ENCODE measurements at places on chromosomes 6 and 20.
A peak's percentile ranks its signal among the peaks of the same experiment; 100 is the strongest.

DNA sequence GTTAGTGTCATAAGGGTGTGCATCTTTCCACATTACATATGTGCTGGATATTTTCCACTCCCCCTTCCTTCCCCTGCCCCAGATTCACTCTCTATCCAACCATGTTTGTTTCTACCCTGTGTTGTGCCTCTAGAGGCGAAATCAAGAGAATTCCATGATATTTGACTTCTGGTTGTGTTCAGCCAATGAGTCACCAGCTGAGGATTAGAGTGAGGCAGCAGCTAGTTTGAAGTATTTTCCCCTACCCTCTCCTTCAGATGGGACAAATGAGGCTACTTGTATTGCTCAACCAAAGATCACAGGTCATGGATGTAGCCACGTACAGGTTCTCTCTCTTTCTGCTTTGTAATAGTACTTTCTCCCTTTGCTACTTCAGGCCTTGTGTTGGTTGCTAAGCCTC is 24.5 kb upstream of the OR2J2 start:
- no peak for DNase-seq

- no peak for DNase-seq
Observed at GRCh38 chr6:4078691-4079471, at the start of gene FAM217A. FAM217A (minus strand) TSS chr6:4079137; CDS start chr6:4077414, 1,723 bp downstream.

DNA sequence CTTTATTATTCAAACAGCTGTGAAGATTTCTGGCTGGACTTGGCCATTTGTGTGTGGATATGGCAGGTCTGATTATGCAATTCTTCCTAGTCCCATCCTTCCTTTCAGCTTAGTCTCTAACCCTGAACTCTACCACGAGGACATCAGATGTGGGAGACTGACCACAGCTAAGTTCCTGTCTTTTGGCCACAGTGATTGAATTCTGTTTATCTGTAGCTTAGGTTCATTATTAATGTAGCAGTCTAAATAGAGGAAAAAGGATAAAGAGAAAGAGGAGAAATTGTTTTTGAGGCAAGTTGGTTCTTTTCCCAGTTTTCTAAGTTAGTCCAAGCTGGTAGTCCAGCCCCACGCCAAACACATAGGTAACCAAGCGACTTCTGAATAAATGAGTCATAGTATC is 598.9 kb downstream of the RFPL4B start:
- no peak for DNase-seq

GRCh38 chr6:1079525-1079924 is 232.4 kb upstream of the FOXQ1 start:
- no peak for DNase-seq

GRCh38 chr20:32678948-32679347 is 5.2 kb upstream of the C20orf203 start:
- DNase-seq, result no peak

DNA sequence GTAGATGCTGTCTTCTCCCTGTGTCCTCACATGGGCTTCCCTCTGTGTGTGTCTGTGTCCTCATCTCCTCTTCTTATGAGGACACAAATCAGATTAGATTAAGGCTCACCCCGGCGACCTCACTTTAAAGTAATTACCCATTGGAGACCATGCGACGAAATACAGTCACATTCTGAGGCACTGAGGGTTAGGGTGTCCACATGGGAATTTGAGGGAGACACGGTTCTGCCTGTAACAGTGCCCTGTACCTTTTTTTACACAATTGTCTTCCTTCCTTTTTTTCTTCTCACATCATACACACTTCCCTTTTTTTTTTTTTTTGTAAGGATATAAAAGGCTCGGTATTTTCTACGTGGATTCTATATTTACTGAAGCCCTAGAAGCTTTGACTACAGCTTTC is 48.9 kb downstream of the DEK start:
- DNase-seq, result no peak

DNA sequence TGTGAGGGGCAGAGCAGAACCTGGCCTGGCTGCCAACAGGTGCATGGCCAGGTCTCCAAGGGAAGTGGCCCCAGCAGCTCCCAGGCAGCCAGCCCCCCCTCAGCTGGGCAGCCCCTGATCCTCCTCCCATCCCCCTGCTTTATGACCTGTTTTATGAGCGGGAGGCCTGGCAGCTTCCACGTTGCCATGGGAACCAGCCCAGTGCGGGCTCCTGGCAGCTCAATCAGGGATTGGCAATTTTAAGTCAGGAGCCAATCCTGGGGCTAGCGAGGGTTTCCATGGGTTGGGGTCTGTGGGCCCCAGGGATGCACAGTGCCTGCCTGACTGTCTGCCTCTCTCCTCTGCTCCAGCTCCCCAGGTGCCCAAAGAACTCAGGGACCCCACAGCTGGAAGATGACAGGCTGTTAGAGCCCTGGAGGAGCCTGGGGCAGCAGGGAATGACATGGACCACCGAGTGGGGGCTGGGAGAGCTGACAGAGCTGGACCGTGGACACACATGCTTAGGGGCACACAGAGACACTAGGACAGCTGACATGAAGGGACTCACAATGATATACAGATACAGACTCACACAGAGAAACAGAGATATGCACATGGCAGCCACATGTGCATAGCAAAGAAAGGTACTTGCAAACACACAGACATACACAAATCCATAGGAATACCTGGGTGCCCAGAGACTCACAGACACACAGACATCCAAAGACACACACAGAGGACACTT is 56.5 kb upstream of the SIRPA start:
- no peak for DNase-seq

DNA sequence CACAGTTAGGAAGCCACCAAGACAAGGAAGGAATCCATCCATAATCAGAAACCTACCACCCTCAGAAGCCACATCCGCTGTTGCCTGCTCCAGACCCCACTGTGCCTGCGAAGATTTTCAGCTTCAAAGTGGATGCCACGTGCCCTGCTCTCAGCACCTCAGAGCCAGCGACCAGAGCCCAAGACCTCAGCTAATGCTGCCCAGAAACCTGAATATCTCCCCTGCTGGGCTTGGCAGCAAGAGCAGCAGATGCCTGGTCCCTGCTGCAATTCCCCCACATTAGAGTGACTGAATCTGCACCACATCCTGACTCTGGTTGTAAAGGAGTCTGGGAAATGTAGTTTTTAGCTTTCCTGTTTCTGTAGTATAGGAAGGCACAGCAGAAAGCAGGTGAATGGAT is 10.7 kb upstream of the ULBP3 start:
- peak; percentile 17 for DNase-seq

GRCh38 chr6:13303668-13304017 is 24.7 kb downstream of the TBC1D7 start:
- no peak for DNase-seq

GRCh38 chr6:148693882-148694484 is 52.8 kb upstream of the UST start:
- no peak for DNase-seq

- DNase-seq, result no peak
Observed at GRCh38 chr6:112680091-112680490, 333.0 kb downstream of the RFPL4B start.

GRCh38 chr6:127520066-127520465 is 931 bp upstream of the MTCL3 start:
- no peak for DNase-seq

DNA sequence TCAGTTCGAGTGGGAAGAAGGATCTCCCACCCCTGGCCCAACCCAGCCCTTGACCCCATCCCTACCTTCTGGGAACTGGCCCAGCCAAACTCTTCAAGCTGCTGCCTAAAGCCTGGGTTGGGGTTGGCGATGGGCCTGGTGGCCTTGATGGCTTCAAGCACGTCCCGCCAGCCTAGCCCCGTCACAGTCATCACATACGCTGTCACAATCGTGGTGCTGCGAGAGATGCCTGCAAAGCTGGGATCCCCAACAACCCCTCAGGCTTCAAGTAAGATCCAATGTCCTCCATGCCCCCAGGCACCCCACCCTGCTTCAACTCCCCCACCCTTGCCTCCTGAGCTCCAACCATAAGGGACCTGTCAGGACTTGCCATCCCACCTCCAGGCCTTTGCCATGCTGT is 7.8 kb downstream of the DUSP15 start:
- DNase-seq, result no peak

- DNase-seq, result no peak
Observed at GRCh38 chr20:53950031-53950430, 120.4 kb downstream of the BCAS1 start.

- no peak for DNase-seq
Observed at GRCh38 chr6:110201151-110201884, 21.1 kb downstream of the CDC40 start.

DNA sequence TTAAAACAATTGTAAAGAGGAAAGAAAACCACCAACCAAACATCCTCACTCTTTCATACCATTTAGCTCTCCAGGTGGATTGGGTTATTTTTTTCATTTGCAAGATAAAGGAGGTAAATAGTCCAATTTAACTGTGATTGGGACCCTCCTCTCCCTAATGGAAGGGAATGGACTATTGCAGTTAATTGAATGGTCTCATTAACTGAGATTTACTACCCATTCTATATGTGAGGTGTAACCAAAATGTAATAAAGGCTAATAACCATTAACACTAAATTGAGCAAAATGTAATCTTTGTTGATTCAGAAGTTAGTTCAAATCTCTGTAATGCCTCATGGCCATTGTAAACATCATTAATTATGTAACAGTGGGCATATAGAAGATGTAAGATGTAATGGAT is 105.0 kb downstream of the KLHL32 start:
- DNase-seq, result no peak

GRCh38 chr20:15491575-15491974 is 1081.7 kb downstream of the KIF16B start:
- DNase-seq, result no peak

GRCh38 chr6:125945378-125946141 is 11.0 kb upstream of the HINT3 start:
- DNase-seq, result no peak

GRCh38 chr6:70666706-70667105 is 977 bp upstream of the SMAP1 start:
- DNase-seq, result no peak

DNA sequence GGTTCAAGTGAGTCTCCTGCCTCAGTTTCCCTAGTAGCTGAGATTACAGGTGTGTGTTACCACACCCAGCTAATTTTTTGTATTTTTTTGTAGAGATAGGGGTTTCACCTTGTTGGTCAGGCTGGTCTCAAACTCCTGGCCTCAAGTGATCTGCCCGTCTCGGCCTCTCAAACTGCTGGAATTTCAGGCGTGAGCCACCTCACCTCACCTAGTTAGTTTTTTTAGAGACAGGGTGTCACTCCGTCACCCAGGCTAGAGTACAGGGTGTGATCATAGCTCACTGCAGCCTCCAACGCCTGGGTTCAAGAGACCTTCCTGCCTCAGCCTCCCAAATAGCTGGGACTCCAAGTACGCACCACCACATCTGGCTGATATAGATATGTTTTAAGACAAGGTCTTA is 22.9 kb downstream of the SYTL3 start:
- DNase-seq, result no peak

DNA sequence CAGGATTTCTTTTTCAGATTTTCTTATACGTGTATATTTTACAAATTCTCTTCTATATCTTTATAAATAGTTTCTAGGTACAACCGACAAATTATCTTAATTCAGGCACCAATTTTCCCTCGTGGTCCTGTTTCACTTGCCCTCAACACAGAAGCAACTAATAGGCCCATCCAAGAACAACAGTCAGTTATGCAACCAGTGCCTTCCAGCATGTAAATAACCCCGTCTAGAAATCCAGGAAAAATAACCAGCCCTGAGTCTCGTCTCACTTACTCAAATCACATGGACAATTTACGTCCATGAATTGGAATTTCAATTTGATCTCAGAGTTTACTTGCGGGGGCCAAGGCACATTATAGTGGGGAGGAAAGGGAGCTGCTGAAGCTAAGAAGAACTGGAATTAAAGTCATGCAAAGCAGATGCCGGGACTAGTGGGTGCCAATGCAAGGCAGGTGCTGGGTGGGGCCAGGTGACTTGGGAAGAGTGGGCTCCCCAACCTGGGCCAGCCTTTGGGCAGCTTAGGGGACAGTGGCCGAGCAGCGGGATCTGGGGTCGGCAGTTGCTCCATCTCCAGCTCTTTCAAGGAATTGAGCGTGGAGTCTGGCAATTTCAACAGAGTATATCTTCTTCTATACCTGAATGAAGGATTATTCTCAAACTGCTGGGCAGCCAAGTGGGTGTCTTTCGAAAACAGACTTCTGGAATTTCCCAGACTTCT is 121.7 kb downstream of the EDN3 start:
- no peak for DNase-seq

- DNase-seq, result no peak
Observed at GRCh38 chr6:133240511-133241085, 559 bp upstream of the EYA4 start.

- DNase-seq, result no peak
Observed at GRCh38 chr20:25421102-25421501, 13.6 kb downstream of the GINS1 start.

DNA sequence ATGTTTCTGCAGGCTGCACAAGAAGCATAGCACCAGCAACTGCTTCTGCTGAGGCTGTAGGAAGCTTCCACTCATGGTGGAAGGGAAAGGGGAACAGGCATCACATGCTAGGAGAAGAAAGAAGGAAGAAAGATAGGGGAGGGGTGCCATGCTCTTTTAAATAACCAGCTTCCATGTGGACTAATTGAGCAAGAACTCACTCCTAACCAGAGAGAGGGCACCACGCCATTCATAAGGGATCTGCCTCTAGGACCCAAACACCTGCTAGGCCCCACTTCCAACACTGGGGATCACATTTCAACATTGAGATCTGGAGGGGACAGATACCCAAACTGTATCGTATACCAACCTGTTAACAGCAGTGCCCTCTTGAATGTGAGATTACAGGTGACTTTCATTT is 46.9 kb upstream of the ARMC2 start:
- no peak for DNase-seq

DNA sequence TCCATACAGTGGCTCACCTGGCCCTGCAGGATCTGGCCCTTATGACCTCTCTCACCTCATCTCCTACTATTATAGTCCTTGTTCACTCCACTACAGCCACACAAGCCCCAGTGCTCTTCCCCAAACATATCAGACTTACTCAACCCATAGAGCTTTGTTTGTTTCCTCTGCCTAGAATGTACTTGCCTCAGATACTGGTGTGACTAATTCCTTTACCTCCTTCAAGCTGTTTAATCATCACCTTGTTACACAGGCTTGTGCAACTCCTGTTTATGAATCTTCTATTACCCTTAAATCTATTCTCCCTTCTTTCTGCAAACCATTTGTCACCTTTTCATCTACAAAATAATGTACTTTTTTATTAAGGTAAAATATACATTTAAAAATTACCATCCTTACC is 3.2 kb downstream of the DEFB125 start:
- DNase-seq, result no peak

DNA sequence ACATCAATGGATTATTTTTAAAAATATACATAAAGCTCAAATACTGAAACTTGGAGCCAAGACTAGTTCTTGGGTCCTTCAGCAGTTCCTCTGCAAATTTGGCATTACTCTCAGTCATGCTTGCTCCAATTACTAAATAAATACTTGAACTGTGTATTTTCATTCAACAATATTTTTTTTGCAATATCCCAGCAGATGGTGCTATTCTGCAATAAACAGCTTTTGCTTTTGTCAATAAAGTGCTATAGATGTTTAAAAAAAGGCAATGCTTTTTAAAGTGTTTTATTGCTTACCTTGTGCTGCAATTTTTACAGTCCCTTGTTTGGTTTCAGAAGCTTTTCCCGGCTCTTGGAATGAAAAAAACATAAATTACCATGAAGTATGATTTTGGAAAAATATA is 243.4 kb downstream of the TRDN start:
- DNase-seq, result no peak

All from activated effector memory CD4-positive, alpha-beta T cell treated with Interleukin-2 at 50 U/mL for 16 hours (primary cell).